ENCODE measurements at places on chromosomes 4 and X. TPM values are rescaled to one million over a fixed set of nuclear protein-coding genes. Genes with fewer than 3 reads are reported as not detected.

The PPEF2 gene
- not detected for total RNA-seq

The STBD1 gene
- total RNA-seq = 27.1 TPM

The POU3F4 gene
- total RNA-seq = not detected

The ADH1B gene
- 33.4 TPM for total RNA-seq

The ADH1C gene
- total RNA-seq = 13.0 TPM
